ENCODE measurements at places on chromosomes 12 and 14.

DNA sequence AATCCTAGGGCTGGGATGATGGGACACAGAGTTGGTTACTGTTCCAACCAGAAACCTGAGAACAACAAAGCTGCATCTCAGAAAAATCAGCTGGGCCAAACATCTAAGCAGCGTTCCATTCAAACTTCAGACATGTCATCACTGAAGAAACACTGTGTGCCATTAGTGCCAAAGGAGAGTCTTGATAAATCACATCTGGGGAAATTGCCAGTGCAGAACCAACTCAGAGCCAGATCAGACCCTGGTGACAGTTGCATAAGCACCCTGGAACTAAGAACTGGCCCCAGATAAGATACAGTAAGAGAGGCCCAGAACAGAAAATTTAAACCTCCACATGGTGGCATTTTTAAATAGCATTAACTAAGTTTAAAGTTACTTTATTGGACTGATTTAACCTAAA, 482.8 kb downstream of the PRKD1 start:
- DNase-seq, result no peak

GRCh38 chr14:68654471-68654941, 138.4 kb downstream of the ZFP36L1 start:
- no peak for DNase-seq

GRCh38 chr12:57781244-57781643, 1.3 kb upstream of the TSFM start:
- DNase-seq, result peak; percentile 46

DNA sequence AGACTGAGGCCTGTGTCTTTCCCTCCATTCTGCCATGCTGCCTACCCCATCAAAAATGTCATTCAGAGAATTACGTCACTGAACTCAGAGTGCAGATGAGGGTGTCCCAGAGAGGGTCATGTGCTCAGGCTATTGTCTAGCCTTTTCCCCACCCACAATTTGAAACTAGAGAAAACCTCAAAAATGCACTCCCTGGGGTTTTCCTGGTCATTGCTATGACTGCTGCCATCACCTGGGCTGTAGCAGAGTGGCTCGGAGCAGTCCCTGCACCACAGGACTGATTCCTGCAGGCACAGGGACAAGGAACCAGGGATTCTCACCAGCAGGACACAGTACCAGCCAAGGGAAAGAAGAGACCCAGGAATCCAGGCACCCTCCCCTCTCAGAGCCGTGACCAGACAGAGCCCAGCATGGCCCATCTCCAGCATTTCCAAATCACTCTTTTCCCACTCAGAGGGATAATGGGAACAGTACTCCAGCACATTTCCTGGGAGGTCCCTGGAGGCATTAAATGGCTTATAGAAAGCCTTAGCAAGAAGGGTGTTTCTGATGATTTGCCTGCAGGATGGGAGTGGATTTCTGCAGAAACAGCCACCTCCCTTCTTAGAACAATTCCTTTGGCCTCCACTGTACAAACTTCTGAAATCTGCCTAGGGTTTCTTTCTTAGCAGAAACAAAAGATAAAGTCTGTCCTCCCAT, 45.9 kb downstream of the VWF start:
- no peak for DNase-seq

GRCh38 chr14:22409006-22409405, 180.0 kb downstream of the DAD1 start:
- no peak for DNase-seq

GRCh38 chr12:24748326-24748725, 200.6 kb downstream of the BCAT1 start:
- DNase-seq, result no peak

DNA sequence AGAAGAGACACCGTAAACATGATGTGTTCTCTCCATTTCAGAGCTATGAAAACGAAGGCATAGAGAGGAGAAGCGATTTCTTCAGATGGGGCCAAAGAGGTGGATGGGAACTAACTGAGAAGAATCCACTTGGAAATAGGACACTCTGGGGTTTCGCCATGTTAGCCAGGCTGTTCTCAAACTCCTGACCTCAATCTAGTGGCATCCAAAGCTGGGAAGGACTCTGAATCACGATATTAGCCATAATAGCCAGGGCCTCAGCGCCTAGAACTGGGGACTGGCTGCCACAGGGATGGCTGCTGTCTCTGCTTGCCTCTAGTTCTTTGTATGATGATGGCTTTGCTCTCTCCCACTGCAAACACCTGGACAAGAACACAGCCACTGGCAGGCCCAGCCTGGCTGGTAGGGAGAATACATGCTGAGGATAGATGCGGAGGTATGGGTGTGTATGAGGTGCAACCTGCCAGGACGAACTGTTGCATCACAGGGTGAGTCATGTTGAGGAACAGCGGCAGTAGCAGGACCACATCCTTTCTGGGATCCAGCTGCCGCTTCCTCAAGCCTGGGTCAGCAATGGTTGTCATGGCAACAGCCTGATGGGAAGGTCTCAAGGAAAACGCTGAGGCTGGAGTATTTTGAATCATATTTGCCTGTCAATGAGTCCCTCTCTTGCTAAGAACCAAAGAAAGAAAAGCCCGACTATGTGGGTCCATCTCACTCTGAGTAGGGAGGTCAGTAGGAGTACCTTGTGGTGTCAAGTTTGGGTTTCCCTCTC, 31.1 kb downstream of the CCDC177 start:
- peak; percentile 70 for DNase-seq

GRCh38 chr12:45336331-45336730, 120.4 kb downstream of the ANO6 start:
- no peak for DNase-seq
